CD4-positive, alpha-beta T cell (primary cell): ENCODE measurements at places on chromosomes 4 and X.

GRCh38 chr4:67700116-67700737, 728 bp downstream of the UBA6 start:
- DNase-seq, result no peak

DNA sequence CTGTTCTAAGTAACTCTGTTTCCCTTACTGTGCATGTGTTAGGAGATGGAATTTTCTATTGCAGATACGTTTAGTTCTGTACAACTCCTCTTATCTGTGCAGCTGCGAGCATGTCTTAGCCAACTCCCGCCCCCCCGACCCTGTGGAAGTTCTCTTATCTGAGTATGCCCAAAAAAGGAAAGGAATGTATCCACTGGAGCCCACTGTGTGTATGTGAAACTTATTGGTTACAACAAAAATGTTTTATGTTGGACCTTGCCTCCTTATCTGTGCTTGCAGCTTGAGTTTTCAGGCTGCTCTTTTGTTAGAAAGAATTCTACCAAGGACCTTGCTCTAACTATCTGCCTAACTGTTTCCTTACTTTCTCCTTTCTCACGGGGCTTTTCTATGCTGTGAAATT, 24.2 kb upstream of the DCAF8L2 start:
- no peak for DNase-seq

- no peak for DNase-seq
Observed at GRCh38 chrX:25858273-25858880, 279.8 kb upstream of the MAGEB18 start.

GRCh38 chrX:136626891-136627290, 21.1 kb upstream of the CD40LG start:
- no peak for DNase-seq

DNA sequence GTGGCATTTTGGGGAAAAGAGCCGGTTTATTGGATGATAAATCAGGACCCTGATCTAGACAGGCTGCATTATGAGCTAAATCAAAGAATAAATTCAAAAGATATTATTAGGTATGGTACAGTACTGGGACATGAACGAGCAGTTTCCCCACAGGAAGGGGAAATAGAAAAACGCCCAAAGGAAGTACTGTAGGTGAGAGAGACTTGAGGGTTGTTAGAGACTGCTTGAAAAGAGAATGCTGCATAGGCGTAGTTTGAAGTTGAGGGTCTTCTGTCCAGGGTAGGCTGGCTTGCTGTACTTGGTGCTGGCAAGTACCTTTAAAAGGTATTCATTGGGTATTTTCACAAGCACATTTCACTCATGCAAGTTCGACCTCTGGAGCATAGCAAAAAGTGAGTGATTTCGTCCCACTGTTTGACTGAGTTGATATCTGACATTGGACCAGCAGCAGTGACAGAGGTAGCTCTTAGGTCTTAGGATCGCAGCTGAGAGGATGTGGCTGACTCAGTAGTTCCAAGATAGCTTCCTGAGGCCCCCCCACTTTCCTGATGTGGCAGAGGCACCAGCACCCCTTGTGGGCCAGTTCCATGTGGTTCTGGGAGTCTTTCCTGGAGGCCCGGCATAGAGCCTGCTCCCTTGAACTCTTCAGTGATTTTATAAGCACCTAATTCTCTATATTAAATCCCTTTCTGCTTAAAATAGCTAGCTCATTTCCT, 64.3 kb downstream of the TMEM131L start:
- no peak for DNase-seq

DNA sequence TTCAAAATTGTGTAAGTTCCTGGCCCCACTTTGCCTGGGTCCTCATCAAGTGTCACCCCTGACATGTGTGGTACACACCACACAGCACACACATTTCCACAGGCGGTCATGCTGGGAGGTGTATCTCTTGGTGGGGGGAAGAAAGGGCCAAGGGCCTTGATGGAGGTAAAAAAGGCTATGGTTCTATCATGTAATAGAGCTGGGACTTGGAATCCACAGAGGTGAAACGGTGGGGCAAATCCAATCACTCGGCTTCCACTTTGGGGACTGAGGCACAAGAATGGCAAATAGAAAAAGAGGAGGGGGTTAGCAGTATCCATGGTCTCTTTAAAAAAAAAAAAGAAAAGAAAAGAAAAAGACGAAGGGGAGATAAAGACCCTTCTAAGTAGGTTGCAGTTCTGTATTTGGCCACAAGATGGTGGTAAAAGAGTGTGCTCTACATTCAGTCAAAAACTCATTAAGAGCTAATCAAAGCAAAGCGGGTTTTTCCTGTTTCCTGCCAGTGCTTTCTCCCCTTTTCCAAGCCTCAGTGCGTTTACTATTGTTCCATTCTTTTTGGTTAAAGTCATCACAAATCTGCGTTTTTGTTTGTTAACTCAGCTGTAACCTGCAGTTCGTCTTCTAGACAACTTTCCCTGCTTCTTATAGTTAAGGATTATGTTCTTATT, 37.0 kb upstream of the ATP6AP2 start:
- no peak for DNase-seq

GRCh38 chrX:79592259-79592658, 225.1 kb upstream of the ITM2A start:
- DNase-seq, result no peak

DNA sequence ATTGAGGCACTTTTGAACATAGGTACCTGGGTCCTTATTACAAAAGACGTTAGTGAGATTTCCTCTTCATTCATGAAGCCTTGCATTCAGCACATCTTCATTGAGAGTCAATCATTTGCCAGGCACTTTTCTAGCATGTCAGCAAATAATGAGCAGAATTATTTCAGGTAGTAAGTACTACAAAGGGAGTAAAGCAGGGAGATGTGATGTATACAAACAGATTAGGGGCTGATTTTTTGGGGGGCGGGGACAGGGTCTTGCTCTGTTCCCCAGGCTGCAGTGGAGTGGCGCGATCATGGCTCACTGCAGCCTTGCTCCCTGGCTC, 638 bp upstream of the CCKAR start:
- no peak for DNase-seq

GRCh38 chrX:137263374-137263773, 229.6 kb upstream of the GPR101 start:
- no peak for DNase-seq

GRCh38 chrX:118534716-118535493, 39.3 kb downstream of the DOCK11 start:
- no peak for DNase-seq

- DNase-seq, result no peak
Observed at GRCh38 chr4:165627548-165627947, 245.5 kb upstream of the TLL1 start.

GRCh38 chr4:167102475-167102874, 131.8 kb downstream of the SPOCK3 start:
- no peak for DNase-seq

DNA sequence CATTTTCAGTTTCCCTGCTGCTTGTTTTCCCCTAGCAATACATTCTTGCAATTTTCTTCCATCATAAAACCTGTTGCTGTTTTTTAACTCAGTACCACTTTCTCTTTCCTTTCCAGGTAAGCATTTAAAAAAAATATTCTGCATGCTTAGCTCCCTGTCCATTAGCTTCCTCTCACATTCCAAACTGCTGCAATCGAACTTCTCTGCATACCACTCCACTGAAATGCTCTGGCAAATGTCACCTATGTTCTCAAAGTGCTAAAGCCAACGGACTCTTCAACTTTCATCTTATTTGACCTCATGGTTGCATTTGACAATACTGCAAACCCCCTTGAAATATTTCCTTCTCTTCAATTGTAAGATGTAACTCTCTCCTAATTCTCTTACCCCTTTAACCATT, 192.7 kb downstream of the ANAPC10 start:
- DNase-seq, result no peak

GRCh38 chrX:14941301-14941700, 68.1 kb downstream of the MOSPD2 start:
- no peak for DNase-seq

DNA sequence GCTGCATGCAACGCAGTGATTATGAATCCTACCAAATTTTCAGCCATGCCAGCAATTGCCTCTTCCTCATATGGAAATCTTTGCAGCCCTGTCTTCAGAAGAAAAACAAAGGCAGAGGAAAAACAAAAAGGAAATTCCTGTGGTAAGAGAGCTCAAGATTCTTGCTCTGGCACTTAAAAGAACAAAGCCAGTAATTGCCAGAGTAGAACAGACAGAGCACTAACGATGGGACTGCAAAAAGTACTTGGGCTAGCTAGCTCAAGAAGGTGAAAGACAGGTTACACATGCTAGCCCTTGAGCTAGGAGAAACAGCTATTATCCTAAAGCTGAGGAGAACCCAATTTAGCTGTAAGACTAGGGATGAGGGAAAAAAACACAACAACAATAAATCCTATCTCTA, 582.3 kb downstream of the KCNIP4 start:
- DNase-seq, result no peak

GRCh38 chrX:132001127-132001526, 22.0 kb upstream of the STK26 start:
- no peak for DNase-seq

GRCh38 chr4:95548738-95549245, at the start of gene UNC5C:
TSS of gene UNC5C (minus strand) at chr4:95548973.
- DNase-seq, result no peak

- no peak for DNase-seq
Observed at GRCh38 chr4:94525993-94526728, 74.4 kb downstream of the PDLIM5 start.

GRCh38 chr4:182425302-182425701, 182.1 kb downstream of the TENM3 start:
- DNase-seq, result no peak

DNA sequence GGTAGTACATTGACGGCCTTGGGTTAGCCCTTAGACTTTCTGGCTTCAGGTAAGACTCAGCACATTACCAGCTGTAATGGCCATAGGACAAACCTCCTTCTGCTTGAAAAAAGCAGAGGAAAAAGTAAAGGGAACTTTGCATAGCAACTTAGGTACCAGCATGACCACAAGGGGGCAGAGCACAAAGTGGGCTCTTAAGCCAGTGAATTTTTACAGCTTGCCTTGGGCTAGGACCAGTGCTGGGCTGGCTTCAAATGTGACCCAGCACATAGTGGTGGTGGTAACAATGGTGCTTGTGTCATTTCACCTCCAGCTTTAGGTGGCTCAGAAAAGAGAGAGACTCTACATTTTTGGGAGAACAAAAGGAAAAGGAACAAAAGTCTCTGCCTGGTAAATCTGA, 66.1 kb downstream of the KLHL4 start:
- DNase-seq, result no peak

GRCh38 chrX:130173190-130173895, 1.6 kb downstream of the RAB33A start:
- DNase-seq, result no peak

DNA sequence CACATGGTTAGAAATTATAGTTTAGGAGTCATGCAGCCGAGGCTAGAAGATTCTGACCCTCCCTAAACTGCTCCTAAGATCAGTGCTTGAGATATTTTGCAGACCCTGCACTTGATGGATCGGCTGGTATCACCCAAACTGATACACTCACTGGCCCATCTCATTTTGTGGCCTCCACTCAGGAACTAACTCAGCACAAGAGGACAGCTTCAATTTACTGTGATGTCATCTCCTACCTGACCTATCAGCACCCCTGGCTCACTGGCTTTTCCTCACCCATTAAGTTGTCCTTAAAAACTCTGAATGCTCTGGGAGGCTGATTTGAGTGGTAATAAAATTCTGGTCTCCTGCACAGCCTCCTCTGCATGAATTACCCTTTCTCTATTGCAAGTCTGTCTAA, 450.9 kb downstream of the PCDH10 start:
- DNase-seq, result no peak

DNA sequence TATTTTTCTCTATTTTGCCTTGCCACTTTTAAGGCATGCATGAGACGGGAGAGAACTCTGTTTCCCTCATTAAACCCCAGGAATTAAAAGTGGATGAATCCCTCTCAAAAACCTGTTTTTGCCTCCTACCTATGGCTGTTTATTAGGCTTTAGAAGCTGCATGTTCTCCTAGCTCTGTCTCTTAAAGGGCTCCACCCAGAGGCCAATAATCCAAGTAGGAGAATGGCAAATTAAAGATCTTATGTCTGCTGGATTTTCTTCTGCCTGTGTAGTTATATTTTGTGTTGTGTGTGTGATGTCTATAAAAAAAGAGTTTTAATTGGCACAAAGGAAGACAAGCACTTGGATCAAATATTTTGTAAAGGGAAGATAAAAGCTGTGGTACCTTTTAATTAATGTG, 32.4 kb downstream of the MAGEC1 start:
- no peak for DNase-seq

GRCh38 chrX:475926-476723, 89.4 kb upstream of the PPP2R3B start:
- no peak for DNase-seq

DNA sequence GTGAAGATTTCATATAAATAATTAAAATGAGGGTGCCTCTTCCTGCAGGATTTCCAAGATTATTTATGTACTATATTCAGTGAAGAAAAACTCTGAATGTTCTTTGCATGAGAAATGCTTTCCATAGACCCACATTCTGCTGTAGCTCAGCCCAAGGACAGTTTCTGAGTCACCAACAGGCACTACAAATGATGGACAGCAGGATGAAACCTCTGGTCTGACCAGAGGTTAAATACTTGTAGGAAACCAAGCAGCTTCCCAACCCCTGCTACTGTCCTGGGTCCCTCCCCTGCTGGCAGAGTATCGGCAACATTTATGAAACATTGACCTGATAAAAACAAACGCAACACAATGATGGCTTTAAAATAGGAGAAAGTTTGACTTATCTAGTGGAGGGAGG, 73.1 kb downstream of the CXXC4 start:
- no peak for DNase-seq

- DNase-seq, result no peak
Observed at GRCh38 chrX:106331606-106332005, 163.5 kb downstream of the PWWP3B start.

- DNase-seq, result peak; percentile 93
Observed at GRCh38 chrX:1453951-1454785, 1.5 kb upstream of the ASMTL start.

GRCh38 chr4:165874791-165875371, 1.8 kb downstream of the TLL1 start:
- DNase-seq, result no peak

- no peak for DNase-seq
Observed at GRCh38 chr4:38842994-38843393, 13.6 kb downstream of the TLR6 start.

DNA sequence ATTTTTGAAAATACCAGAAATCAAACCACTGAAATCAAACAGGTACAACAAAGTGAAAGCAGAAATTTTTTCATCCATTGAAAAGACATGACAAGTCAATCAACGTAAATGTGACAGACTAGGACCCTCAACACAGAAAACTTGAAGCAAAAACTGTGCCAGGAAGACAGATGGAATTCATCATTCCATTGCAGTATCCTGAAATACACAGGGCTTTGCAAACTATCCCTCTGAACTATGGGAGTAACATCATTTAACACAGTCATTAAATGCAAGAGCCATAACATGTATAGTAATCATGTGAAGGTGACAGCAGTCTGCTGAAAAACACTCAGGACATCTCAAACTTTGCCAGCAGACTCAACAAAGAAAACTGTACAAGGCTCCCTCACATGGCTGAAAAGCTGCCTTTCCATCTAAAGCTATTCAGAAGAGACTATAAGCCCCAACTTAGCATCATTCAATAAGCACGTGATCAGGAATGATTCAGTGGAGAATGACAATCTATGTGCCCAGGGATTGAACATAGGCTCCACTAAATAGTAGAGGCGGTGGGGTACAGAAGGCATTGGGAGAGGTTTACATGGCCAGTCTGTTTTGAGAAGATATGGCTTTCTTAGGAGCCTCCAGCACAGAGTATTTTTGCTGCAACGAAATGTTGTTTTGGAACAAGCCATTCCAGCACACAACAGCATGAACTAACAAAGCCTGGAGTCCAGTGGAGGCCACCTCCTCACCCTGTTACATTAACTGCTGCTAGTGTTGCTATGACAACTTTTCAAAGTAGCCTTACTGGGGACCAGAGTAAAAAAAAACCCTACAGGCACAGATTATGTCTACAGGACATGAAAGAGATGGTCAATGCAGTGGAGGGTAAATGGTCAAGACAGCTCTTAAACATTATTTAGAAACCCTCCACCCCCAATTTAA, 274.5 kb upstream of the NOCT start:
- no peak for DNase-seq
